ENCODE measurements at places on chromosomes 16 and 17.

DNA sequence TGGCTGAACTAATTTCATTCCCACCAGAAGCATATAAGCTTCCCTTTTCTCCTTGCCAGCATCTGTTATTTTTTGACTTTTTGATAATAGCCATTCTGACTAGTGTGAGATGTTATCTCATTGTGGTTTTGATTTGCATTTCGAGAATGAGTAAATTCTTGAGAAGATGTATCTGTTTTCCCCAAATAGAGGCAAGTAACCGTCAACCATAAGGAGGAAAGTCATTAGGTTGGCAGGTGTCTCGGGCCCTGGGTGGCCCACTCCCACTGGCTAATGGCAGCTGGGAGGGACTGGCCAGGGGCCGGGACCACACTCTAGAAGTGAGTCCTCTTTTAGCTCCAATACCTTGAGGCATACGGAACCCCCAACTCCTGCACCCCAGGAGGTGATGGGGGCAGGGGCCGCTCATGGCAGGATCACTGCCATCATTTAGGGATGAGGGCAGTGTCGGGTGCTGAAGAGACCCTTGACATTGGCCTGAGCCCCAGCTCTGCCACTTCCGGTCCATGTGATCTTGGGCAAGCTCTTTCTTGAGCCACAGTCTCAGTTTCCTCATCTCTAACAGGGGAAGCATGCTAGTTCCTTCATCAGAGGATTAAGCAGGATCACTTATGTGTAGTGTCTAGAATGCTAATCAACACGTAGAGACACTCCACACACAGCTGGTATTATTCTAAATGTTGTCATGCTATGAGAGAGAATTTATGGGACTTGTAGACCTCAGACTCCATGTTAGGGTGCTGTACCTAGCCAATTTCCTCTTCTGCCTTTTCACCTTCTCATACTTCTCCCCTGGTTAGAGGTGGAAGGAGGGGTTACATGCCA lies 44.3 kb downstream of the RGS9 start:
- DNase-seq: no peak

DNA sequence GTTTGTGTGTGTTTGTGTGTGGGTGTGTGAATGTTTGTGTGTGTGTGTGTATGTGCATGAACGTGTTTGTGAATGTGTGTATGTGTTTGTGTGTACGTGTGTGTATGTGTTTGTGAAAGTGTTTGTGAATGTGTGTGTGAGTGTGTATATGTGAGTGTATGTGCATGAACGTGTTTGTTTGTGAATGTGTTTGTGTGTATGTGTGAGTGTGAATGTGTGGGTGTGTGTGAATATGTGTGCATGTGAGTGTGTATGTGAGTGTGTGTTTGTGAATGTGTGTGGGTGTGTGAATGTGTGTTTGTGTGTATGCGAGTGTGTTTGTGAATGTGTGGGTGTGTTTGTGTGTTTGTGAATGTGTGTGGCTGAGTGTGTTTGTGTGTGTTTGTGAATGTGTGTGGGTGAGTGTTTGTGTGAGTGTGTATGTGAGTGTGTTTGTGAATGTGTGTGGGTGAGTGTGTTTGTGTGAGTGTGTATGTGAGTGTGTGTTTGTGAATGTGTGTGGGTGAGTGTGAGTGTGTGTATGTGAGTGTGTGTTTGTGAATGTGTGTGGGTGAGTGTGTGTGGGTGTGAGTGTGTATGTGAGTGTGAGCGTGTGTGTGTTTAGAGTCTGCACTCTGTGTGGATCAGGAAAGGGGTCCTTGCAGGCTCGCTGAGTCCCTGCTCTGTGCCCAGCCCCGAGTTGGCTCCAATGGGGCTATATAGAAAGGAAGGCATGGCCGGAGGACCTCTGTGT lies 890 bp upstream of the CD300A start:
- DNase-seq: no peak

DNA sequence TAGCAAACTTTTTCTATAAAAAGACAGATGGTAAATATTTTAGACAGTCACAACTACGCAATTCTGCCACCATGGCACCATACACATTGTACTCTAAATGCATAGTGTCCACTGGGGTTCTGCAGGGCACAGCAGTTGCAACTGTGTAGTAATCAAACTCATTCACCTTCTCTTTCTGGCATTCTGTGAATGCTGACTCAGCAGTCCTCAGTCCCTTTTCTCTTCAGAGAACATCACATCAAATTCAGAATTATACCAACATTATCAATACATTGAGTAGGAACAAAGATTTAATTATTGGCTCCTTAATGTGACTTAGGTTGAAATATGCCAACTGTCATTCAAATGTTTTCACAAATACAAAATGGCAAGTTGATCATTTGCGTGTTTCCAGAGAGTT lies 74.2 kb upstream of the N4BP1 start:
- no peak for DNase-seq

DNA sequence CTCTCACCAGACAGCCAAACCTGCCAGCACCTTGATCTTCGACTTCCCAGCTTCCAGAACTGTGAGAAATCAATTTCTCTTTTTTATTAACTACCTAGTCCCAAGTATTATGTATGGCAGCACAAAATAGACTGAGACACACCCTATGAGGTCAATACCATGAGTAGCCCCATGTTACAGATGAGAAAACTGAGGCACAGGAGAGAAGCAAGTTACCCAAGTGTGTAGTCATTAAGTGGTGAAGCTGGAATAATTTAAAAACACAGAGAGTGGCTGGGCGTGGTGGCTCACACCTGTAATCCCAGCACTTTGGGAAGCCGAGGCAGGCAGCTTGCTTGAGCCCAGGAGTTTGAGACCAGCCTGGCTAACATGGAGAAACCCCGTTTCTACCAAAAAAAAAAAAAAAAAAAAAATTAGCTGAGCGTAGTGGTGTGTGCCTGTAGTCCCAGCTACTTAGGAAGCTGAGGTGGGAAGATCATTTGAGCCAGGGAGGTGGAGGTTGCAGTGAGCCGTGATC lies 4.9 kb downstream of the NQO1 start:
- DNase-seq: no peak

GRCh38 chr16:81634380-81635062 lies 144.6 kb upstream of the PLCG2 start:
- no peak for DNase-seq

GRCh38 chr16:8714174-8714573 lies 39.8 kb downstream of the ABAT start:
- no peak for DNase-seq

- DNase-seq: no peak
These were observed 681.9 kb downstream of the CDH11 start for GRCh38 chr16:64440005-64440404.

DNA sequence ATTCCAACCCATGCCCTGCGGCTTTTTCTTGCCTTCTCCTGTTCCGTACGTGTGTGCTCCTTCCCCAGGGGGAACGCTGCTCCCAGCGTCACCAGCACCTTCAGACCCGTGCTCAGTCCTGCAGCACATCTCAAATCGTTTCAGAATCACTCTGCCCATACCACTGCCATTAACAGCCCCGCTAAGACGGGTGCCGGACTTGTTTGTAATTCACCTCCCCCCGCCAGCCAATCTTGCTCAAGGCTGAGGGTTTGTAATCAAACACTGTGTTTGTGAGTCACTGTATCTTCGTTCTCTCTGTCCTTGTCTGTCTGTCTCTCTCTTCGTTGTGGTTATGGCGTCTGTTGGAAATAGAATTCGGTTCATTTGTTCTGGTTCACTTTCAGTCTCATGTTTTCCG lies 17.3 kb downstream of the CARD14 start:
- peak; percentile 7 for DNase-seq

DNA sequence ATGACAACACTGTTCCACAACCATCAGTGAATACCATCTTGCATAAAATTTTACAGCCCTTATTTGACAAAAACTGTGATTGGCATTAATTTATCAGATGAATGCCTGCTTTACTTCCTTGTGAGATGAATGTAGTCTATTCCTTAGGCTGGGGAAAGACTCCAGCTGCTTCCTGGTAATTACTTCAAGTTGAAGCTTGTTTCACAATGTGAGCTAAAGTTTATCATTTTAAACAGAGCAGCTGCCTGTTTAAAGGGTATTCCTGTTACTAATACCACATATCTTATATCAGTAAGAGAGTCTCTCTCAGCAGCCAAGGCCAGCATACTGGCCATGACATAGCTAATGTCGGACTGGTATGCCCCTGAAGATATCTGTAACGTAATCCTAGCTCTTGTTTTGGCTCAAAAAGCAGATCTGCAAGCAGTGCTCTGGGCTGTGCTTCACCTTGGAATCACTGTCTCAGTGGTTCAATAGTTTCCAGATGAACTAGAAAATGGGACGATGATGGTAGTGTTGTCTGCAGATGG lies 13.2 kb upstream of the ARL2BP start:
- no peak for DNase-seq

- DNase-seq: no peak
These were observed 91.4 kb downstream of the ANKRD11 start for GRCh38 chr16:89398924-89399323.

DNA sequence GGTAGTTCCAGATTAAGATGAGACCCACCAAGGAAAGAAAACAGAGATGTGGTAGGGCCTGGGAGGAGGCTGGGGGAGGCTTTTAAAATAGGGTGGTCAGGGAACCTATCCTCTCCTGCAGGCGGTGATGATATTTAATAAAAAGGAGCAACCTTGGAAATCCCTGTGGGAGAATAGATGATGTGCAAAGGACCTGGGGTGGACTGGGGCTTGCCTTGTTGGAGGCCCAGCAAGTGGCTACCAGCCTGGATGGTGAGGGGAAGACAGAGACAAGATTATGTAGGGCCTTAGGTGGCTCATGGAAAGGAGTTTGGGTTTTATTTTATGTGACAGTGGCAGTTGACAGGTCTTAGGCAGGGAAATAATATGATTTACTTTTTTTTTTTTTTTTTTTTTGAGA lies 1.8 kb downstream of the POLR3E start:
- no peak for DNase-seq

DNA sequence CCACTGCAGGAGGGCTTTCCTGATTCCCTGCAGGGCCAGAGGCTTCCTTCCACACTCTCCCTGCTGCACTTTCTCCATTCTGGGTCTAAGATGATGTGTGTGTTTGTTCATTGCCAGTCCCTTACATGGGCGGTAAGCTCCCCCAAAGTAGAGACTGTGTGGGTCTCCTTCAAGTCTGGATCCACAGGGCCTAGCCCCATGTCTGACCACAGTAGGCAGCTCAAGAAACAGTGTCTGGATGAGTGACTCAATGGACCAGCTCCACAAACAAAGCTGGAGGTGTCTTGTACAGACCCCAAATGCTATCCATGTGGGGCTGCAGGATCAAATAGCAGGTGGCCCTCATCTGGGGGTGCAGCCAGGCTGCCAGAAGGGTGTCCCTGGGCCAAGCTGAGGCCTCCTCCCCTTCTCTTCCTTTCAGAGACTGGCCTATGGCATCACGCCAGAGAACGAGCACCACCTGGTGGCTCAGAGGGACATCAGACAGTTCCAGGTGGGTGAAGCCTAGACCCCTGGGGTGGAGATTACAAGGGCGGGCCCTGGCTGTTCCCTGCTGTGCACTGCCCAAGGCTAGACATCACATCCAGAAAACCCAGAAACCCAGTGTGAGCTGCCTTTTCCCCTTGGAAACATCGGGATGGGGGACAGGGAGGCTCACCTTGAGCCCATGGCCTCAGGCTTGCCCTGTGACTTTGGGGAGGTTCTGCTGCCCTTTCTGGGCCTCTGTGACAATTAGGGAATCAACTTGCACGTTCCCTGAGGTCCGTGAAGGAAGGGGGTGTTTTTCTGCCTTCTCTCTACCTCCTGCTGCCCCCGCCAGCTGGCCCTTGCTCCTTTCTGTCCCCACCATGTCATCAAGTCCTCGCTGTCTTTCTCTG lies 45.9 kb downstream of the SLC6A2 start:
- DNase-seq: peak; percentile 1

DNA sequence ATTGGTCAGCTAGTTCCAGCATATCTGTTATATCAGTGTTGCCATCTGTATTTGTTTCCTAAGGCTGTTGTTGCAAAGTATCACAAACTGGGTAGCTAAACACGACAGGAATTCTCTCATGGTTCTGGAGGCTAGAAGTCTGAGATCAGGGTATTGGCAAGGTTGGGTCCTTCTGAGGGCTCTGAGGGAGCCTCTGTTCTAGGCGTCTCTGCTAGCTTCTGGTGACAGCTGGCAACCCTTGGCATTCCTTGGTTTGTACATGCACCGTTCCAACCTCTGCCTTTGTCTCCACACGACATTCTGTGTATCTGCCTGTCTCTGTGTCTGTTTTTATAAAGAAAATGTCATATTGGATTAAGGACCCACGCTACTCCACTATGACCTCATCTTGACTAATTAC lies 219.9 kb upstream of the NLRP1 start:
- DNase-seq: no peak

- DNase-seq: no peak
These were observed 60.5 kb downstream of the CMIP start for GRCh38 chr16:81505011-81505661.

DNA sequence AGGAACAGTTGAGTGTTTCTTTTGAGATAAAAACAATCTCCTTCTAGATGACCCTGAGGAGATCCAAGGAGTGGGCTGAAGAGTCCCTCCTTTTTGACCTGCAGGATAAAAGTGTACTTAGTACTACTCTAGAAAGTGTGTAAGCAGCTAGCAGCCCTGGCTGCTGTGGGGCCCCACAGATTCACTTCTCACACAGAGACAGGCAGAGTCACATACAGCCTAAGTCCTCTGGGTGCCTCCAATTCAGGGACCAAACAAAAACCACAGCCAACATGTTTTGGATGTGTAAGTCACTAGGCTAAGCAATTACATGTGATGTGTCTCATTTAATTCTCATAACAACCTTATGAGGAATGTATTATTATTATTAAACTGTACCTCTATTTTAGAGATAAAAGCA lies 97.1 kb downstream of the TMEM100 start:
- no peak for DNase-seq

- no peak for DNase-seq
These were observed 2.3 kb upstream of the BORCS6 start for GRCh38 chr17:8192070-8192815.

- DNase-seq: no peak
These were observed 6.2 kb downstream of the AKAP1 start for GRCh38 chr17:57091186-57091618.

DNA sequence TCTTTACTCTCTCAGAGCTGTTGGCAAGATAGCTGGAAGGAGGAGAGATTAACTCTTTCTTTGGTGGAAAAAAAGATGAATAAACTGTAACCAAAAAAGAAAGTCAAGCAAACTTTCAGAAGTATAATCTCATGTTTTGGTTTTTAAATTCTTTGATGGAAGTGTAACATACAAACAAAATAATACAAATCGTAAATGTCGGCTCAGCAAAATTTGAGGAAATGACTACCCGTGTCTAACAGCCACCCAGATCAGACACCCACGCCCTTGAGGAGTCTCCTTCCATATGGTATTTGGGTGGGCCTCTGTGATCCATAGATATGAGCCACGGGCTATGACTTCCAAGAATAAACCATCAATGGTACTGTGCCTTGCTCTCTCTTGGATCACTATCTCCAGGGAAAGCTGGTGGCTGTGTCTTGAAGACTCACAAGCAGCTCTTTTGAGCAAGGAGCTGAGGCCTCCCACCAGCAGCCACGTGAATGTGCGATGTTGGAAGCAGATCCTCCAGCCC lies 9.6 kb upstream of the CD300C start:
- no peak for DNase-seq

DNA sequence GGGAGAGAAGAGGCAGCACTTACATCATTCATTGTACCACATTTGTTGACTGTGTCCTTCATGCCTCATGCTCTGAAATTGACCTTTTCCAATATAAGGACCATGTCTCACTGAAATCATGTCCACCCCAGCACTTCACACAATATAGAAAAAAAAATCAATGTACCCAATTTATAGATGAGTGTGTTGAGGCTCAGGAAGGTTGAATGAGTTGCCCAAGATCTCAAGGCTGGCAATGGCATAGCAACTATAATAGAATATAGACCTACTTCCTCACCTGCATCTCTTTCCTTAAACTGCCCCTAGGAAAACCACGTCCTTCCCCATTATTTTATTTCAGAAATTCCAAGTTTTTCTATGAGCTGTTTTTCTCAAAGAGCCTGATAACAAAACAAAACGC lies 912 bp upstream of the VAT1L start:
- DNase-seq: no peak

GRCh38 chr17:49748223-49748622 lies 15.7 kb downstream of the FAM117A start:
- DNase-seq: no peak
